ENCODE measurements at places on chromosomes 4 and X.

DNA sequence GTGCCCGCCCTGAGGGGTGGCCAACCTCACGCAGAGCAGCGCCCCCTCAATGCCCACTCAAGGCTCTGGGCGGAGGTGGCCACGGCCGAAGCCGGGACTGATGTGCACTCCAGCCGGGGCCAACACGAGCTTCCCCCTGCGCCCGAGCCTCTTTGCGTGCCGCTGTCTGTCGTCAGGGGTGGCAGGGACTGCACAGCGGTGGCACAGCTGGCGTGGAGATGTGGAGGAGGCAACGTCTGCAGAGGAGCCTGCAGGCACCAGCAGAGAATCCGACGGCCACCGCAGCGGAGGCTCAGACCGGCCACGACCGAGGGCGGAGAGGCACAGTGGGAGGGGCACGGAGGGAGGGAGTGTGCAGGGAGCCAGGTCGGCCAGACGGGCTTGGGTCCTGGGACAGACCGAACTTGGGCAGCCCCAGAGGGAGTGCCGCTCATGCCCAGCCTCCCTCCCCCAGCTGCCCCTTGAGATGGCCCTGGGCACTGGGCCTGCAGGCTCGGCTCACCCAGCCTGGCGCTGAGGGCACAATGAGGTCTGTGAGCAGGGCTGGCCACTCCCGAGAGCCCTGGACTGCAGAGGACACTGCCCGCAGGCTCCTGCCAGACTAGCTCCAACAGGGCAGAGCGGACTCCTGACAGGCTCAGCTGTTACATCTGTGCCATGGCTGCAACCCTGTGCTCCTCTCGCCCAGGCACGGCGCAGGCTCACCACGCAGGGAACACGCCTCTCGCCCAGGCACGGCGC lies 46.5 kb upstream of the CPLX1 start:
- no peak for DNase-seq

GRCh38 chrX:137362583-137362982 lies 203.3 kb upstream of the ZIC3 start:
- no peak for DNase-seq

DNA sequence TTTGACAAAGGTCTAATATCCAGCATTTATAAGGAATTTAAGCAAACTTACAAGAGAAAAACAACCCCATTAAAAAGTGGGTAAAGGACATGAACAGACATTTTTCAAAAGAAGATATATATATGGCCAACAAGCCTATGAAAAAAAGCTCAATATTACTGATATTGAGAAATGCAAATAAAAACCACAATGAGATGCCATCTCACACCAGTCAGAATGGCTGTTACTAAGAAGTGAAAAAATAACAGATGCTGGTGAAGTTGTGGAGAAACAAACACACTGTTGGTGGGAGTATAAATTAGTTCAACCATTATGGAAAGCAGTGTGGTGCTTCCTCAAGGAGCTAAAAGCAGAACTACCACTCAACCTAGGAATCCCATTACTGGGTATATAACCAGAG lies 91.6 kb upstream of the EFHC2 start:
- DNase-seq, result no peak

DNA sequence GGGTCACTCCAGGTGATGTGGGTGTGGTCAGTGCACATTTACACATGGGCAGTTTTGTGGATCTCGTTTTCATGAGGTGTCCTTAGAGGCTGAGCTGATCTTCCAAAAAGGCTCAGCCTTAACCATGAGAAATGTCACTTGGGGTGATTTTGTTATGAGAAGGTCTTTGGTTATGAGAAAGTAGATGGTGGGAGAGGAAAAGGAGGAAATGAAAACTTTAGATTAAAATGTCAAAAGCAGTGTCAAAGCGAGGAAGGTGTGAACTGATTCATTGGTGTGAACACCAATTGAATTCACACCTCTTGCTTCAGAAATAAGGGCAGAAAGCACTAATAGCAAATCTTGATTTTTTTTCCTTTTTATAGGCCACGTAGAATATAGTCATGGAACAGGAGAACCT lies 100.2 kb upstream of the ANXA3 start:
- DNase-seq, result no peak

DNA sequence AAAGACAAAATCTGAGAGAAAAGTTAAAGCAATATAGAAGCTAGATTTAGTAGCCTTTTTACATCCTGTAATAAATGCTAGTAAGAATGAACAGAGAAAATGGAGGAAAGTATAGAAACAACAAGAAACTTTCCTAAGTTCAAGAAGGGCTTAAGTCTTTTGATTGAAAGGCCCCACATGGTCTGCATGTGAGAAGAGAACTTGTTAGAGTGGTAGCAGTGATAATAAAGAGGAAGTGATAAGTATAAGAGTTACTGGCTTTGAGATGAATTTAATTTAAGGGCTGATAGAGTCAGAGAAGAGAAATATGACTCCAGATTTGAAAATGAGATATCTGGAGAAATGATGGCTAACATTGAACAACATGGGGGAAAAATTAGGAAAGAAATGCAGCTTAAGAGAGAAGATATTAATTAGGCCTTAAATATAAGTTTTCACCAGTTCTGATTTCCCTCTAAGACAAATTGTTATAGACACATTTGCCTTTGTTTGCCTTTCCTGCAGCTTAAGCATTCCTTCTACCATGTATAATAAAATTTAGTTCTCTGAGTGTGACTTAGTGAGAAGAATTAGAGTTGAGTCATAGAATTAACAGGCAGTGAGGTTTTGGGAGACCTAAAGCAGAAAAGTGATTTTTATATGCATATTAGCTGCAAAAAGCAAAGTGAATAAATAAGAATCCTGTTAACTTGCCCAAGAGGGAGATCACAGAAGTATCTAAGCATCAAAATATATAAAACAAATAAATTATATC lies 18.4 kb downstream of the ZFX start:
- no peak for DNase-seq

DNA sequence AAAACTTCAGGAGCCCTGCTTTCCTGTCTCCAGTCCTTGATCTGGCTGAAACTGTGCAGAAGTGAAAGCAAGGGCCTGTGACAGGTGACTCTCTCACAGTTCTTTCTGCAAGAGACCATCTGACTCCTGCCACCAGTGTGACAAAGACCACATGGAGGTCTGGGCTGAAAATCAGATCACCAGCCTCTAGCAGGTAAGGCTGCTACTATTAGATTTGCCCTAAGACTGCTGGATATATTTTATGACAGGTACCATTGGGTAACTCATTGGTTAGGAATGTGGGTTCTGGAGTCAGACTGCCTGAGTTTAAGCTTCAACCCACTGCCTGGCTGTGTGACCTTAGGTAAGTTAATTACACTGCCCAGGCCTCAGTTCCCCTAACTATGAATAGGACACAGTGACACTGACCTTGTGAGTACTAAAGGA lies 163.3 kb upstream of the SLC7A11 start:
- no peak for DNase-seq

GRCh38 chrX:129427267-129427666 lies 96.0 kb downstream of the SMARCA1 start:
- no peak for DNase-seq

DNA sequence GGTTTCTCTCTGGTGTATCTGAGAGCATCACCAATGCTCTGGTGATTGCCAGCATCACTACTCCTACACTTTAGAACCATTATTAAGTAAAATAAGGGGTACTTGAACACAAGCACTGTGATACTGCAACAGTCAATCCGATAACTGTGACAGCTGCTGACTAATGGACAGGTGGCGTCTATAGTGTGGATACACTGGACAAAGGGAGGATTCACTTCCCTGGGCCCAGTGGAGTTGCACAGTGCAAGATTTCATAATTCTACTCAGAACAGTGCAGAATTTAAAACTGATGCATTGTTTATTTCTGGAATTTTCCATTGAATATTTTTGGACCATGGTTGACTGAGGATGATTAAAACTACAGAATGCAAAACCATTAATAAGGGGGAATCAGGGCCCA lies 97.8 kb downstream of the SHROOM3 start:
- DNase-seq, result no peak

GRCh38 chr4:185874516-185875230 lies 62.7 kb upstream of the SORBS2 start:
- no peak for DNase-seq
